ENCODE measurements at places on chromosomes 6 and 20. TPM values are rescaled to one million over a fixed set of nuclear protein-coding genes. Genes with fewer than 3 reads are reported as not detected.

GRCh38 chr6:97437087-97437486 lies 154.1 kb upstream of the MMS22L start:
- peak; percentile 2 for DNase-seq

GRCh38 chr20:17735206-17735804 lies 35.5 kb downstream of the BANF2 start:
- DNase-seq, result peak; percentile 86

SMLR1 gene
- not detected for total RNA-seq

DNA sequence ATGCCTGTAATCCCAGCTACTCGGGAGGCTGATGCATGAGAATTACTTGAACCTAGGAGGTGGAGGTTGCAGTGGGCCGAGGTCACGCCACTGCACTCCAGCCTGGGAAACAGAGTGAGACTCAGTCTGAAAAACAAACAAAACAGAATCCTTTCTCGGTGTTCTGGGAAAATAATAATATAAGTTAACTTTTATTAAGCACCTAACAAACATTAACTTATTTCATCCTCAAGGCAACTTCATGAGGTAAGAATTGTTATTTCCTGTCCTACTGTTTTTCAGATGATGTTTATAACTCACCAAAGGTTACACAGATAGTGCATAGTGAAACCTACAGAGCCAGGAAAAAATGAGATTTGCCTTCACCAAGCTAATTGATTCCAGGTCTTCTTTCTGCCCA lies 221.4 kb downstream of the PHACTR1 start:
- DNase-seq, result no peak

GRCh38 chr6:126026001-126026400 lies 39.7 kb downstream of the TRMT11 start:
- DNase-seq, result no peak

- DNase-seq, result no peak
These were observed 53.0 kb downstream of the LINC00237 start for GRCh38 chr20:21053002-21053762.

- peak; percentile 18 for DNase-seq
These were observed 628 bp downstream of the RBM24 start for GRCh38 chr6:17281497-17282481.

GRCh38 chr6:158185729-158186456 lies 17.7 kb downstream of the GTF2H5 start:
- peak; percentile 88 for DNase-seq

BMP2 gene
- total RNA-seq, result 9.2 TPM
